ENCODE measurements at places on chromosomes 16 and 17.

DNA sequence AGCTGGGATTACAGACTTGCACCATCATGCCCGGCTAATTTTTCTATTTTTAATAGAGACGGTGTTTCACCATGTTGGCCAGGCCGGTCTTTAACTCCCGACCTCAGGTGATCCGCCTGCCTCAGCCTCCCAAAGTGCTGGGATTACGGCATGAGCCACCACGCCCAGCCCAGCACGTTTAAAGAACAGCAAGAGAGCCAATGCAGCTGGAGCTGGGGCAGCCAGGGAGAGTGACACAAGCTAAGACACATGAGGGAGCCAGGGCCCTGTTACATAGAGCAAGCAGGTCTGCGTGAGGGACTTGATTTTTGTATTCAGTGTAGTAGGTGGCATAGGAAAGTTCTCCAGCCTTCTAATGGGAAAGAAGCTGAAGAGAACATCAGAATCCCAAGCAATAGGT, 21.7 kb upstream of the GOSR2 start:
- no peak overlapping the region for H3K4me3 ChIP-seq
- H3K36me3 ChIP-seq, result no peaks in the 10 kb centered on the region
- H3K4me1 ChIP-seq, result peaks cover 15% of the 10 kb centered on the region

DNA sequence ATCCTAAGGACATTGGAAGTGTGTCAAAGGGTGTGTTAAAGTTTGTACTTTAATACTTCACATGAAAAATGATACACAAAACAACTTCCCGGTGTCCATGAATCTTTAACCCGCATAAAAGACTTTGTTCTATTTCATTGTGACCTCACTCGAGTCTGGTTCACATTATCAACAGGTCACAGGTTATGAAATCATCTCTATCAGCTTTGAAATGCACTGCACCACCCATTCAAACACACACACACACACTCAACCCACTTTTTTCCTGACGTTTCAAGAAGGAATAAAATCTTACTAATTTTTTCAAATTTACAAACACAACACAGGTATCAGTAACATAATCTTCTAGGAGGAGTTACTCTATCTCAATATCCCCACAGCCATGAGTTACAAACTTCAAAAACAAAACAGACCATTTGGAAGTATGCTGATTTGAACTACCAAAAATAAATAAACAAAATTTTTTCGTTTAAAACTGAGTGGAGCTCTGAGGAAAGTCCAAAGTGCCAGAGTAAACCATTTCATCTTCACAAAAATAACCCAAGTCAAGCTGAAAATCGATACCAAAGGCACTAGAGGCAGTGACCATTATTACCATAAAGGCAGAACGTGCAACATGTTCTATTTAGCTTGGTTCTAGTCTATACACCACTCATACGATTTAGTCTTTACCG, 2.7 kb downstream of the ACOX1 start:
- H3K27me3 ChIP-seq, result peaks cover 2% of the 10 kb centered on the region
- peaks cover 41% of the 10 kb centered on the region for H3K36me3 ChIP-seq
- peaks cover 45% of the 10 kb centered on the region for H3K4me1 ChIP-seq
- H3K27ac ChIP-seq, result no peak overlapping the region

DNA sequence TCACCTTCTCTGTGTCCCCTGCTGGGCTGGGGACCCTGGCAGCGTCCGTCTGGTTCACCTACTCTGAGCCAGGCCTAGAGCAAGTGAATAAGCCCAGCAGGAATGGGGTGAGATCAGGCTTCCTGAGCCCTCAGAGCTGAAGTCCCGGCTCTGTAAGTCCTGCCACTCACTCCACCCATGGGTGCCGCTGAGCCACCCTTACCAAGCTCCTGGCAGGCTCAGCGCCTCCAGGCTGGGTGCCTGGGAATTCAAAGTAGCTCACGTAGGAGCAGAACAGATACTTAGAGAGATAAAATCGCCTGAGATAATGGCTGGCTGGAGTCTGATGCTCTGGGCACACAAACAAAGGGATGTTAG, 9.8 kb upstream of the LASP1NB start:
- no peaks in the 10 kb centered on the region for H3K27me3 ChIP-seq
- H3K4me1 ChIP-seq, result peaks cover 24% of the 10 kb centered on the region
- no peak for DNase-seq

DNA sequence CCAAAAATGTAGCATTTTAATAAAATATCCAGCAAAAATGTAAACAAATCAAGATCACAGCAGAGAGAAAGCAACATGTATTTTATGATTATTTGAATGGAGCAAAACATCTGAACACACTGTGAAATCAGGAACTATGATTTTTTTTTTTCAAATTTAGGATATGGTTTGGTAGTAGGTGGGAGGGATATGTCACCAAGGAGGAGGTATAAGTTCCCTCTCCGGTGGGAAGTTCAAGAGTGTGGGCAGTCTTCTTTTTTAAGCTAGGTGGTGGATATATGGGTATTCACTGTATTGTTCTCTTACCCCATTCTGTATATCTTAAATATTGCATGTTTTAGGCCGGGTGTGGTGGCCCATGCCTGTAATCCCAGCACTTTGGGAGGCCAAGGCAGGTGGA, 10.2 kb downstream of the CDR2 start:
- no peak for DNase-seq
- peaks cover 13% of the 10 kb centered on the region for H3K4me1 ChIP-seq
- no peaks in the 10 kb centered on the region for H3K27me3 ChIP-seq
- H3K36me3 ChIP-seq, result peaks cover 34% of the 10 kb centered on the region
- no peak overlapping the region for H3K27ac ChIP-seq
- no peak overlapping the region for H3K4me3 ChIP-seq

All from nephron progenitor cell (in vitro differentiated cells).